ENCODE measurements at places on chromosomes 12 and 14. TPM values are rescaled to one million over a fixed set of nuclear protein-coding genes. Genes with fewer than 3 reads are reported as not detected.
A peak's percentile ranks its signal among the peaks of the same experiment; 100 is the strongest.

GRCh38 chr12:2322554-2323120, 269.9 kb downstream of the CACNA1C start:
- DNase-seq, result no peak

DNA sequence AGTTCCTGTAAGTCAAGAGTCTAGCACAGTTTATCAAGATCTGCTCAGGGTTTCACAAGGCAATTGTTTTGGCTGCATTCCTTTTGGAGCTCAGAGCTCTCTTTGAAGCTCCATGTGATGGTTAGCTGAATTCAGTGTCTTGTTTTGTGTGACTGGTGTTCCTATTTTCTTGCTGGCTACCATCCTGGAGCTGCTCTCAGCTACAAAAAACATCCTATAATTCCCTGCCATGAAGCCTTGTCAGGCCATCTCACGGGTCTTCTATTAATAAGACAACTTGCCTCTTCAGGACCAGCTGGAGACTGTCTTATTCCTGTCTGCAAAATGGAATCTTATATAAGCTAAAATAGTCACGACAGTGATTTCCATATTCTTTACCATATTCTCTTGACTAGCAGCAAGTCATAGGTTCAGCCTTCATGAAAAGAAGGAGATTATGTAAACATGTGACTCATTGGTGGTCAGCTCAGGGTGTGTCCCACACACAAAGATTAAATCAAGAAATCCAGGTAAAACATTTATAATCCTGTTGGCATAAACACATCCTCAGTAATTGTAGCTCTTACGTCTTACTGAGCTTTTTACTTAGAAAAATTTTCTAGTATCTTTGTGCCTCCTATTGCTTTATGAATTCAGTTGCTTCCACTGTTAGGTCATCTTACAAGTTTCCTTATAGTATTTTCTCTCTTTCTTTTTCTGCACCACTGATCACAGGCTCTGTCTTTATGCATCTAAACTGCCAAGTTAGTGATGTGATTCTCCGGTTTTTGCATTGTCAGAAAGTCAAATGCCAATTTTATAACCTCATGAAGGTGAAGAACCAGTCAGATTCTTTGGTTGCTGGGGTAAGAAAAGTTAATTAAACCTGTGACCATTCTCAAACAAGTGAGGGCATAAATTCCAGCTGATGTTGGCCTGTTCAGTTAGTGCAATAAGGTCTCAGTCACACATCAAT, 378.5 kb upstream of the MGAT4C start:
- DNase-seq, result no peak

DNA sequence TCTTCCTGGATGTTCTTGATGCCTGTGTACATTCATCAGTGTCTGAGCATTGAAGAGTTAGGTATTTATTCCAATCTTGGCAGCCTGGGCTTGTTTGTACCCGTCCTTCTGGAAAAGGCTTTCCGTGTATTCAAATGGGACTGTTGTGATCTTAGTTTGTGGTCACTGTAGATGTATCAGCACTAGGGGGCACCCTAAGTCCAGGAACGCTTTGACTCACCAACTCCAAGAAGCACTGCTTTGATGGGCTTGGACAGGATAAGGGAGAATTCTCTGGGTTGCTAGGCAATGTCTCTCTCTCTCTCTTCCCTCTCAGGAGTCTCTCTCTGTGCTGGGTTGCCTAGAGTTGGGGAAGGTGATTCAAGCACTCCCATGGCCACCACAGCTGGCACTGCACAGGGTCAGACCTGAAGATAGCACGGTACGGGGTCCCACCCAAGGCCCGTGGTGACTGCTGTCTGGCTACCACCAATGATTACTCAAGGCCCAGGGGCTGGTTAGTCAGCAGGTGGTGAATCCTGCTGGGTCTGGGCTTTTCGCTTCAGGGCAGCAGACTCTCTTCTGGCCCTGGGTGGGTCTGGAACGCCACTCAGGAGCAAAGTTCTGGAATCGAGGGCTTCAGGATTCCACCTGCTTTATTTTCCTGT, 211.1 kb upstream of the RGS6 start:
- DNase-seq, result peak; percentile 11

DNA sequence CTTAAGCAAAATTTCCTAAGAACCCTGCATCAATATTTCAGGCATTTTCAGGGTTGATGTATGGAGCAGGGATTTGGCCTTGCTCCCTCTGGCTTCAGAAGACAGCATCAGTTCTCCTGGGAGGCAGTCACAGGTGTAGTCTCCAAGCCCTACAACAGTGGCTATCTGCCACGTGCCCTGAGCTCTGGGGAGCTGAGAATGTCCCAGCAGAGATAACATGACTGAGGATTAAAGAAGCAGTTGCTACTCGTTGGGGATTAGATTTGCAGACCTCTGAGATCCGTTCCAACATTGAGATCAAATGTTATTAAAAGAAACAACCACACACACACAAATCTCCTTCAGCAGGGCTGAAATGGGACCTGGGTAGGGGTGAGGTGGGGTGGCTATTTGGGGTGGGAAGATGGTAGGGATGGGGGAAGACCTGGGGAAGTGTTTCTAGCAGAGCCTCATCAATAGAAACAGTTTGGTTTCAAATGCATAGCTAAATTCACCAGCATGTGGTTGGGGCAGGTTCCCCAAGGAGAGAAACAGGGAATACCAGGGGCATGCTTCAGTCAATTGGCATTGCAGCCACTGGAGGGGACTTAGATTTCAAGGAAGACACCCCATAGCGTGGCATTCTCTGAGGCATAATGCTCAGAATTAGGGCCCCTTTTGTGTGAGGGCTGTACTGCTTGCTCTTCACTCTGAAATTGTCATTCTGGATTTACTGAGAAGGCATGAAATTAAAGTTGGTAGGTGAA, 15.2 kb upstream of the FAM234B start:
- DNase-seq, result no peak

- DNase-seq, result no peak
Observed at GRCh38 chr12:84994426-84994825, 41.7 kb downstream of the TSPAN19 start.

- no peak for DNase-seq
Observed at GRCh38 chr12:59079002-59079401, 158.7 kb upstream of the LRIG3 start.

- DNase-seq, result no peak
Observed at GRCh38 chr12:66118240-66118891, 12.2 kb downstream of the LLPH start.

- no peak for DNase-seq
Observed at GRCh38 chr12:57208631-57209282, 7.8 kb upstream of the NXPH4 start.

GRCh38 chr12:106736051-106736957, 38.2 kb upstream of the RIC8B start:
- no peak for DNase-seq

ASIC1 gene
- 0.13 TPM for total RNA-seq

MUCL1 gene
- not detected for total RNA-seq

KLHL33 gene
- 0.08 TPM for total RNA-seq

POU6F1 gene
- 4.3 TPM for total RNA-seq

Measured in GM12878 (cell line).